ENCODE measurements at places on chromosomes 7 and 10. TPM values are rescaled to one million over a fixed set of nuclear protein-coding genes. Genes with fewer than 3 reads are reported as not detected.

Gene CLDN4
- total RNA-seq: not detected

Gene EGFR
- 0.10 TPM for total RNA-seq

Gene CALD1
- 2.3 TPM for total RNA-seq

Gene FAM171A1
- total RNA-seq: 1.5 TPM

Gene GSTO2
- total RNA-seq: 1.1 TPM

Gene MMP21
- total RNA-seq: not detected

Gene CHST15
- 0.15 TPM for total RNA-seq

Gene OPN4
- total RNA-seq: not detected

Gene ARHGEF5
- 8.0 TPM for total RNA-seq

Gene ARHGAP19
- 27.8 TPM for total RNA-seq

Gene BMPR1A
- 14.5 TPM for total RNA-seq

Gene AKR1C3
- total RNA-seq: not detected

- H3K4me1 ChIP-seq: no peaks in the 10 kb centered on the region
- DNase-seq: no peak
- no peaks in the 10 kb centered on the region for H3K36me3 ChIP-seq
- no peaks in the 10 kb centered on the region for H3K27me3 ChIP-seq
- no peak overlapping the region for H3K4me3 ChIP-seq
- H3K27ac ChIP-seq: no peak overlapping the region
Observed at GRCh38 chr7:47411901-47412300, 170.0 kb downstream of the TNS3 start.

- no peaks in the 10 kb centered on the region for H3K4me1 ChIP-seq
- no peak for DNase-seq
- no peak overlapping the region for H3K27ac ChIP-seq
- H3K27me3 ChIP-seq: peaks cover 4% of the 10 kb centered on the region
- H3K4me3 ChIP-seq: no peak overlapping the region
Observed at GRCh38 chr10:113202011-113202410, 252.0 kb downstream of the TCF7L2 start.

DNA sequence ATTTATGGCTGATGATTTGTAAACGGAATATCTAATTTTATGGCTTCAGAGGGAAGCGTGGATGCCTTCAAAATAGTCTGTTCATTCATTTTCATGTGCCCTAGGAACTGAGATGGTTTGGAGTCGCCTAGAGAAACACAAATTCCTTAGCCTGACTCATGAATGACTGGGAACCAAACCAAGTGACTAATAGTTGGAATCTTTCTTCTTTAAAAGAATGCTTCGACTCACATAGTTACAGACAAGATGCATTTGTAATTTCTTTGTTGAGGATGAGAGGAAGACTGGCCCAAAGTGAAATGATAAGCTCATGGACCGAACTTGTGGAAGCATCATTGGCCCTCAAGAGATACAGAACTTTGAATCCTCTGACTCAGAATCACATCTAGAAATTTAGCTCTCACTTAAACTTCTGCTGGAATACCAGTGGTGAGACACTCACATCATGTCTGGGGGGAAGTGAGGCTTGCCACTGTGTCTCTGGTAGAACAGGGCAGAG lies 1107.2 kb downstream of the NRG3 start:
- H3K27me3 ChIP-seq: no peaks in the 10 kb centered on the region
- H3K27ac ChIP-seq: no peak overlapping the region
- no peaks in the 10 kb centered on the region for H3K36me3 ChIP-seq
- no peaks in the 10 kb centered on the region for H3K4me1 ChIP-seq
- DNase-seq: no peak
- H3K4me3 ChIP-seq: no peak overlapping the region

- H3K27ac ChIP-seq: no peak overlapping the region
- H3K4me1 ChIP-seq: no peaks in the 10 kb centered on the region
- DNase-seq: no peak
- no peak overlapping the region for H3K4me3 ChIP-seq
- no peaks in the 10 kb centered on the region for H3K36me3 ChIP-seq
Observed at GRCh38 chr10:124010024-124010423, 83.4 kb downstream of the CHST15 start.

DNA sequence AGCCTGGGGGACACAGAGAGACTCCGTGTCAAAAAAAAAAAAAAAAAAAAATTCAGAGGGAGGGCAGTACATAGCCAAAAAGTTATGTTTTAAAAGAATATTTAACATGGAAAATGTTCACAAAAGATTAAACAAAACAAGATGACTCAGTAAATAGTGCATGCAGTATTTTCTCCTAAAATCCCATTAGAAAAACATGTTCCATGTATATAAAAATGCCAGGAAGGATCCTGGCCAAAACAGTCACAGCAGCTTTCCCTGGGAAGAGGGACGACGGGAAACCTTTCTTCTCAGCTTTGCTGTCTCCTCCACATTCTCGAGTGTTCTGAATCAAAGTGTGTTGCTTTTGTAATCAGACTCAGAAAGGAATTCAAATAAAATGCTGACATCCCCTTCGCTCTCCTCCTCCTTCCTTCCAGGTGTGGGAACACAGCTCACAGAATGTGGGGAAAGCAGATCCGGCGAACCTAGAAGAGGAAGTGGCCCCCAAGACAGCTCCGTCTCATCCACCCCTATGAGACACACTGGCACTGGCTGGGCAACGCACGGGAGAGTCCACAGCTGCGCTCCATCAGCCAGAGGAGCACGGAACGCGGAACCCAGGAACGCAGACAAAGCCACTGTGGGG lies 139.4 kb downstream of the MAD1L1 start:
- H3K27ac ChIP-seq: no peak overlapping the region
- no peak for DNase-seq
- H3K27me3 ChIP-seq: no peaks in the 10 kb centered on the region
- no peak overlapping the region for H3K4me3 ChIP-seq

DNA sequence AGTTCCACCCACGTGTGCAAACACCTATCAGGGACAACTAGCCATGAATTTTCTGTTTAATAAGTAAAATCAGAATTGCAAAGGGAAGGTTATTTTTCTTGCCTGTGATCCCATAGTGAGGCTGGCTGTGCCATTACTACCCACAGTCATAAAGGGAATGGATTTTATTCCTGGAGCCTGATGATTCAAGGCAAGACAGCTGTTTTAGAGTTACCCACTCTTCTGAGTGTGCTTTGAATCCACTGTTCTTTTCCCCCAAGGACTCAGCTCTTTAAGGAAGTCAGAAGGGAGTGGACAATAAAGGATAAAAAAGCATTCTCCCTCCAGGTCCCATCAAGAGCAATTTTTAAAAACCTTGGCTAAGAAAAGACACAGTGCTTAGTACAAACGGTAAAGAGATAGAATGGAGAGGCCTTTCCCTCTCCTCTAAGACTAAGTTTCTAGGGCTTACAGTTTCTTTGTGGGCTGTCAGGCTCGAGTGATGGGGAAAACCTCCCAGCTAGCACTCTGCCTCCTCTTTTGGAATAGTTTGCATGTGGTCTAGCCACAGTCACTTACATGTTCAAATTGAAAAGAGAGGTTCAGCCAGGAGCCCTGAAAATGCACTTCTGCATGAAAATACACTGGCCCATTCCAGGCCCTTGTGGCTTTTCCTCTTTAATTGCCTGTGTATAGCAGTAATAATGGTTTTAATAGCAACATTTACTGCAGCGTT lies 5.1 kb upstream of the LRRC4 start:
- no peak for DNase-seq
- H3K4me1 ChIP-seq: no peaks in the 10 kb centered on the region
- H3K36me3 ChIP-seq: peaks cover 6% of the 10 kb centered on the region

- H3K36me3 ChIP-seq: no peaks in the 10 kb centered on the region
- no peak overlapping the region for H3K4me3 ChIP-seq
- H3K27ac ChIP-seq: no peak overlapping the region
- H3K27me3 ChIP-seq: no peaks in the 10 kb centered on the region
- no peaks in the 10 kb centered on the region for H3K4me1 ChIP-seq
Observed at GRCh38 chr7:45993621-45994020, 72.5 kb upstream of the IGFBP3 start.

DNA sequence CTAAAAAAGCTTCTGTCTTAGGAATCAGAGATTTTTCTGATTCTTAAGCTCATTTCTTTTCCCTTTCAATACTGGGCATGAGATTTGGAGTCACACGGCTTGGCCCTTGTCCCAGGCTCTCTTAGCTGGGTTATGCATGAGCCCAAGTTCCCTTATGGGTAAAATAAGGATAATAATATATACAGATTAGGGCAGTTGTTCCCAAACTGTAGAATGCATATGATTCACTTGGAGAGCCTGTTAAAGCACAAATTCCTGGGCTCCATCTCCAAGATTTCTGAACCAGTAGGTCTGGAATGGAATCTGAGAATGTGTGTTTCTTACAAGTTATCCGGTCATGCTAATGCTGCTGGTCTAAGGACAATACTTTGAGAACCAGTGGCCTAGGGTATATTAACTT lies 154.0 kb downstream of the REEP3 start:
- no peak overlapping the region for H3K4me3 ChIP-seq
- H3K4me1 ChIP-seq: no peaks in the 10 kb centered on the region
- H3K27ac ChIP-seq: no peak overlapping the region
- DNase-seq: no peak

DNA sequence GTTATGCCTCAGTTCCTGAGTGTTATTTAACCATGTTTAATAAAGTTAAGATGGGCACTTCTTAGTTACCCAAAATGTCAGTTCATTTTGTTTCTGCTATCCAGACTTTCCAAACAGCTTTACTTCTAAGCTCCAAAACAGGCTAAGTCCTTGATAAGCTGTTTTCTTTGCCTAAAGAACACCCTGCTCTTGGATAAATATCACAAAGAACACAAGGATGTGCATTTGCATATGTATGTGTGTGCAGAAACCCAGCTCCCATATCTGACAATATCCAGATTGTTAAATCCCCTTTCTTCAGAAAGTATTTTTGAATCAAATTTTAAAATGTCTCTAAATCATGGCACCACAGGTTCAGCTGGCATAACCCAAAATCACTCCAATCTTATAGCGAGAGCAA lies 19.6 kb downstream of the FAM13C start:
- H3K27ac ChIP-seq: no peak overlapping the region
- H3K4me3 ChIP-seq: no peak overlapping the region
- no peaks in the 10 kb centered on the region for H3K36me3 ChIP-seq
- no peak for DNase-seq
- H3K4me1 ChIP-seq: no peaks in the 10 kb centered on the region
- no peaks in the 10 kb centered on the region for H3K27me3 ChIP-seq

DNA sequence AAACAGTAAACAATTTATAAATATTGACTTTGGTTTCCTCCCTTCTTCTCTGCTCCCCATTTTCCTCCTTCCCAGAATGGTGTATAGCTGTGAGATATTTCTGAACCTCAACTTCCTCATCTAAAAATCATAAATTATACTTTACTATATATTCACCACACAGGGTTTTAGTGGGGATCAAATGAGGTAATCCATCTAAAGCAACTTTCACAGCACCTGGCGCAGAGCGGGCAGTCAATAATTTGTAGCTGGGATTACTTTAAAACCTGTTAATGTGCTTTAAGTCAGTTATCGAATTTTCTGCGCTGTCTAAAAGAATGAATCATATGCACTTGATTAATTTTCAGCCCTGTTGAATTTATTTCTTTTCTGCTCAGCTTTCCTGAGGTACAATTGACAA lies 172.7 kb downstream of the PTEN start:
- no peak overlapping the region for H3K27ac ChIP-seq
- peaks cover 3% of the 10 kb centered on the region for H3K27me3 ChIP-seq
- no peaks in the 10 kb centered on the region for H3K36me3 ChIP-seq
- DNase-seq: no peak
- H3K4me1 ChIP-seq: peaks cover 12% of the 10 kb centered on the region

- peaks cover 3% of the 10 kb centered on the region for H3K27me3 ChIP-seq
- no peak overlapping the region for H3K4me3 ChIP-seq
Observed at GRCh38 chr10:49748006-49748405, 14.1 kb downstream of the OGDHL start.

DNA sequence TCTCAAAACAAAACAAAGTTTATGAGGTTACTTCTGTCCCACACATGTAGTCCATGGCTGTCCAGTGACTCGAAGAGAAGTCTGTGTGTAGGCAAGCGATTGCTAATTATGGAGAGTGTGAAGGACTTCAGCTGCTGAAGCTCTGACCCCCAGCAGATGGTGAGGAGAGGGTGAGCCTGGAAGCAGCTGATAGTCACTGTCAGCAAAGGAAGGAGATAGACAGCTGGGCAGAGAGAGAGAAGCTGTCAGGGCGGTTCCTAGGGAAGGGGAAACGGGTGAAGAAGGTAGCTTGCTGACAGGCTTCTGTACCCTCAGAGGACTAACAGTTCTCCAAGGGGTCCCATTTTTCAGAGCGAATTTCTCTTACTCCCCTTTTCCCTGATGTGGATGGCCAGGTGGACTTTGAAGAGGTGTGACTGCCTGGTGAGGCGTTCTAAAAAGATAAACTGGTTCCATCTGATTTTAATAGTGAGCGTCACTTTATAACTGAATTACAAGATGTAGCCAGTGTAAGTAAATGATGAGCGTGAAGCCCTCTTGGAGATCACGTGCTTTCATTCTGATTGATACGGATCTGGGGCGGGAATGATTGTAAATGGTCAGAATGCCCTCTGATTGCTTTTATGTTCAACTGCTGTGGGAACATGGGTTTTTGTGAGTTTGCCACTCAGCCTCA lies 12.1 kb downstream of the ZSCAN21 start:
- H3K4me1 ChIP-seq: no peaks in the 10 kb centered on the region
- DNase-seq: no peak
- H3K27ac ChIP-seq: no peak overlapping the region
- no peaks in the 10 kb centered on the region for H3K27me3 ChIP-seq
- H3K36me3 ChIP-seq: peaks cover 37% of the 10 kb centered on the region
- no peak overlapping the region for H3K4me3 ChIP-seq

DNA sequence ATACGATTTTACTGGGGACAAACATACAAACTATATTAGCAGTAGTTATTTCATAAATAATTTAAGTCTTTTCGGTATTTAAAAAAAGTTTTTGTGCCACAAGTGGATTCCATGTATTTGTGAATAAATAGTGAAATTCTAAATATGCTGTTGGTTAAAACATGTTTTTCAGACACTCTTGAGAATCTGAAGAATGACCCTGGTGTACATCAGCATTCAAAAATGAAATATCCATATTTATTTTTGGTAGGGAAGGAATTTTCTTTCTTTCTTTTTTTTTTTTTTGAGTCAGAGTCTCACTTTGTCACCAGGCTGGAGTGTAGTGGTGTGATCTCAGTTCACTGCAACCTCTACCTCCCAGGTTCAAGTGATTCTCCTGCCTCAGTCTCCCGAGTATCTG lies 136.1 kb upstream of the CDK6 start:
- peaks cover 2% of the 10 kb centered on the region for H3K27me3 ChIP-seq
- H3K4me3 ChIP-seq: no peak overlapping the region
- H3K4me1 ChIP-seq: peaks cover 24% of the 10 kb centered on the region

- H3K27ac ChIP-seq: no peak overlapping the region
- no peak overlapping the region for H3K4me3 ChIP-seq
- H3K36me3 ChIP-seq: no peaks in the 10 kb centered on the region
- no peaks in the 10 kb centered on the region for H3K4me1 ChIP-seq
Observed at GRCh38 chr7:106952658-106953231, 87.7 kb downstream of the PIK3CG start.

DNA sequence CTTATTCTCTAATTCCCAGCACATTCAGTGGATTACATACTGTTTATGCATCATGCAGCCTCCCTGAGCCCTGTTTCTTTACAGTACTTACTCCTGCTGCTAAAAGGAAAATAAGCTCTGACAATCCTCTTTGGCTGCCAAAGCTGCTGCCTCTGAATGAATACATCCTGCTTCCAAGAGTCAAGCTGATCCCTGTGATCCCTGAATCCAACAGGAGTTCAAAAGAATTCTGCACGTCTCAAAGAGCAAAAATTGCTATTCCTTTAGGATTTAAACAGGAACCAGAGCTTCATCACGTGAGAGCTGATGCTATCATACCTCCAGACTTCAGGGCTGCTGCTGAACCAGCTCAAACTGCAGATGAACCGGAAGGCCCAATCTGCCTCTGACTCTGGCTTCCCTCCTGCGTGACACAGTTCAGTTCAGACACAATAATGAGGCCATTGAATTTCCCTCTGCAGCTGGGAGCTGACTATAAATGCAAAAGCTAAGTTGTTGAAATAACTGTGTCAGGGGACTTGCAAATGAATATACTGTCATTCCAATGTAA lies 851.0 kb upstream of the PHF14 start:
- DNase-seq: no peak
- no peak overlapping the region for H3K27ac ChIP-seq
- H3K4me3 ChIP-seq: no peak overlapping the region
- no peaks in the 10 kb centered on the region for H3K4me1 ChIP-seq
- H3K27me3 ChIP-seq: no peaks in the 10 kb centered on the region
